Activated CD4-positive, alpha-beta T cell treated with anti-CD3 and anti-CD28 coated beads, Interleukin-2, amount 10 ng/mL, durations not matched to agents 7 days and 5 days (primary cell): ENCODE measurements at places on chromosomes 4 and X. TPM values are rescaled to one million over a fixed set of nuclear protein-coding genes. Genes with fewer than 3 reads are reported as not detected.

DNA sequence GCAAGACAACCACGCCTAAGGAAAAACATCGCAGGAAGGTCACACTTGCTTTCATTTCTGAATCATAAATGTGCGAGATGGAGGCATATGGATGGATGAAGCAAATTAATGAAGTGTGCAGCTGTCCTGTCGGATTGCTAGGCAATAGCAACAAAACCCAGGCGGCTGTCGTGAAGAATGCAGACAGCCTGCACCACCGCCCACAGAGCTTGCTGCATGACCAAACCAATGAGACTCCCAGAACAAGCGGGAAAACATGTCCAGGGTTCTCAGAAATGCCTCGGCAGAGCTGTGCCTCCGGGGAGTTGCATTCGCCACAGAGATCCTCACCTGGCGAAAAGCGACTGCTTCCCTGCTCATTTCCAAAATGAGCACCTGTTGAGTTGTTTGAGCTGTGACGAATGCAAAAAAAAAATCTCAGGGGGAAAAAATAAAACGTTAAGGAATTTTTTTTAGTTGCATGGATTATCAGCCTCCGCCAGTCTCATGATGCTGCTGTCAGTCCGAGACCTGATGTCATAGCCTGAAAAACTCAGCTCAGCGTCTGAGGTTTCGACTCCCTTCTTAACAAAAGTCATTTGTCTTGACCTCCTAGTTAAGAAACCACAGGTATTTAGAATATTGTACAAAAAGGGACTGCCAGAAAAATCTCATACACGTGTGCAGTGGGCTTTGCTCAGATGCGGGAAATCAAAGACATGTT is 155.5 kb upstream of the MXRA5 start:
- DNase-seq: no peak

- no peak for DNase-seq
Measured at GRCh38 chr4:88606832-88607231, 14.6 kb downstream of the HERC3 start.

DNA sequence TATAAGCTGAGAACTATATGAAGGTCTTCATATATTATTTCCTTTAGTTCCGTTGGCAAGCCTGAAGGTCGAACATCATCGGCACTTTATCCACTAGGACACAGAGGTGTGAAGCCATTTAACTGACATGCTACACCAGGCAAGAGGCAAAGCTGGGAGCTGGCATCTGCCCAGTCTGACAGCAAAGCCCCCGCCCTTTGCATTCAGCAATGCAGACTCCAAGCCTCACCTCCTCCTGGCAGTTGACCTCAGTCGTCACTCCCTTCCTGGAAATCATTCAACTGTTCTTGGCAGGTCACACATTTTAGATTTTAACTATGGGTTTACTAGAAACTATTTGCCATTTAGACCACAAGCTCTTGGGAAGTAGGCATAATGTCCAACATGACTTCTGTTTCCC is 135.8 kb upstream of the FRG1 start:
- DNase-seq: no peak

GRCh38 chrX:154056770-154057241 is 37.1 kb upstream of the IRAK1 start:
- DNase-seq: no peak

DNA sequence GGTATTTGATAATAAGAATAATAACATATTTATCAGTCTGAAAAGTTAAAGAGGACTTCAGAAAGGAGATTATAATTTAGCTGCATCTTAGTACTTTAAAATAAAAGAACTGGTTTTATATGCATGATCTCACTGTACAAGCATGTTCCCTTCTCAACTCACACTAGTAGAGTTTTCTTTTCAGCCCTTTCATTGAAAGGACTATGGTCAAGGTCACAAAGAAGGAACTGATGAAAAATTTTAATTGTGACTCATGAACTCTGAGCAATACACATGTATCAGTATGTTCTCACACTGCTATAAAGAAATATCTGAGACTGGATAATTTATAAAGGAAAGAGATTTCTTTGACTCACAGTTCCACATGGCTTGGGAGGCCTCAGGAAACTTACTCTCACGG is 73.7 kb upstream of the NDST4 start:
- no peak for DNase-seq

GRCh38 chr4:152590179-152591031 is 54.5 kb upstream of the FBXW7 start:
- DNase-seq: no peak

- DNase-seq: no peak
Measured at GRCh38 chr4:182126603-182127002, 116.6 kb upstream of the TENM3 start.

- DNase-seq: no peak
Measured at GRCh38 chr4:160562661-160563060, 1459.8 kb downstream of the RAPGEF2 start.

- DNase-seq: no peak
Measured at GRCh38 chr4:24179201-24179840, 289.5 kb upstream of the PPARGC1A start.

NKX6-1 gene
- total RNA-seq: not detected

TMA16 gene
- 31.2 TPM for total RNA-seq

SYNPO2 gene
- total RNA-seq: 1.2 TPM

GAGE1 gene
- total RNA-seq: not detected

GBA3 gene
- total RNA-seq: not detected
